ENCODE measurements at places on chromosomes 4 and X. TPM values are rescaled to one million over a fixed set of nuclear protein-coding genes. Genes with fewer than 3 reads are reported as not detected.

DNA sequence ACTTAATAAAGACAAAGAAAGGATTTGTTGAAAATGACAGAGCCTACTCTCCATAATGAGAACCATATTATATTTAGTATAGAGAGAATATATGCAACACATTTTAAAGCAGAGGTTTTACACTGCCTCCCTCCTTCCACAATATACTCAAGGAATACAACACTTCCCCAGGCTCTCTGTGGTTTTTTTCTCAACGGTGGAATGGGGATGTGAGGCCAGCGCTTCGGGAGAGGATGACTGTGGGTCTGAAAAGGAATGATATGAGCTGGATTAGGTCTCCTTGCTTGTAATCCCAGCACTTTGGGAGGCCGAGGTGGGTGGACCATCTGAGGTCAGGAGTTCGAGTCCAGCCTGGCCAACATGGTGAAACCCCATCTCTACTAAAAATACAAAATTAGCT is 348.7 kb upstream of the KLF3 start:
- no peak for DNase-seq
- H3K27me3 ChIP-seq: no peaks in the 10 kb centered on the region
- no peaks in the 10 kb centered on the region for H3K4me1 ChIP-seq
- H3K4me3 ChIP-seq: no peak overlapping the region
- H3K27ac ChIP-seq: no peak overlapping the region

GRCh38 chr4:10320130-10320529 is 137.1 kb downstream of the ZNF518B start:
- no peak overlapping the region for H3K27ac ChIP-seq
- H3K4me3 ChIP-seq: no peak overlapping the region
- no peak for DNase-seq
- peaks cover 4% of the 10 kb centered on the region for H3K4me1 ChIP-seq
- no peaks in the 10 kb centered on the region for H3K36me3 ChIP-seq

GRCh38 chr4:59455751-59456150 is 1744.4 kb upstream of the ADGRL3 start:
- DNase-seq: no peak
- H3K36me3 ChIP-seq: no peaks in the 10 kb centered on the region
- H3K4me1 ChIP-seq: no peaks in the 10 kb centered on the region
- H3K27me3 ChIP-seq: no peaks in the 10 kb centered on the region

Gene HS3ST1
- total RNA-seq: 2.8 TPM

Gene GAB3
- 0.55 TPM for total RNA-seq

All from endodermal cell (in vitro differentiated cells).